ENCODE measurements at places on chromosomes 12 and 14.

- DNase-seq, result no peak
Observed at GRCh38 chr14:31106768-31107167, 80.6 kb upstream of the STRN3 start.

GRCh38 chr14:91119556-91120311 is 5.9 kb downstream of the DGLUCY start:
- DNase-seq, result peak; percentile 63

GRCh38 chr12:51326698-51327439 is 2.9 kb upstream of the BIN2 start:
- peak; percentile 95 for DNase-seq

GRCh38 chr14:69711881-69712560 is 54.9 kb upstream of the SRSF5 start:
- DNase-seq, result no peak

- no peak for DNase-seq
Observed at GRCh38 chr12:118749646-118750045, 231.7 kb upstream of the SRRM4 start.

- no peak for DNase-seq
Observed at GRCh38 chr14:36662543-36663403, 1.1 kb downstream of the PAX9 start.

- DNase-seq, result peak; percentile 65
Observed at GRCh38 chr12:121465921-121466793, 66.2 kb downstream of the RNF34 start.
